ENCODE measurements at places on chromosomes 12 and 14. TPM values are rescaled to one million over a fixed set of nuclear protein-coding genes. Genes with fewer than 3 reads are reported as not detected.

SLC25A21 gene
- not detected for total RNA-seq

RGS6 gene
- total RNA-seq: 9.5 TPM

FOXA1 gene
- not detected for total RNA-seq

PMCH gene
- total RNA-seq: not detected

NRL gene
- total RNA-seq: 1.0 TPM
